ENCODE measurements at places on chromosomes 11 and 22.

DNA sequence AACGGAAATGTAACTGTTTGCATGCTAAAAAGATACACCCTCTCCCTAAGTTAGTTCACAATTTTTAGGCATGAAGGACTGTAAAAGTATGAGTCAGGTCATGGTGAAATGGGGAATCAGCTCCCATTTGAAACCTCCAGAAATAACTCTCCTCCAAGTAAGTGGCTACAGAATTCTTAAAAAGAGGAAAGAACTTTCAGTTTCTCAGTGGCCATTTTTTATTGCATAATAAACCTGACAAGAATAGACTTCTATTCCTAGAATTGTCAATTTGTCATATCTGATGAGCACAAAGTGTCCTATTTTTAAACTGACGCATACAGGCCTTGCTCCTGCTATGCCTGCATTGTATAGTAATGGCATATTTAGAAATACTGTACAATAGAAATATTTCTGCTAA lies 612.2 kb downstream of the CNTN5 start:
- DNase-seq = no peak

- no peak for DNase-seq
These were observed 954 bp upstream of the MN1 start for GRCh38 chr22:27802346-27803073.

GRCh38 chr11:27660171-27660570 lies 40.1 kb downstream of the BDNF start:
- no peak for DNase-seq

DNA sequence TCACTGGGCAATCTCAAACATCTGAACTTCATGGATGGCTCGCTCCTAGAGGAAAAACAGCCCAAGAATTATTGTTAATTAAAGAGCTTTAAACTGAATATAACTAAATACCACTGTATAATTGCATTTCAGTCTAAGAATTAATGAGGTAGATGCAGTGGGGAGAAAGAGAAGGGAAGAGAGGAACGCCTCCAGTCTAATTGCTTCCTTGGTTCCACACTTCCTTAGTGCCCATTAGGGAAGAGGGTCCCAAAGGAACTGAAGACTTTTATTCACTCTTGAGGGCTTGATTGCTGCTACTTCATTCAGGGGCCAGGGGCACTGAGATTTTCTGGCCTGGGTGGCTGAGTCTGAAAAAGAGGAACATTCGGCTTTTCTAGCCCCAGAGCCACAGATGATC lies 11.8 kb upstream of the OR10G7 start:
- DNase-seq = no peak

Data from activated CD4-positive, CD25-positive, alpha-beta regulatory T cell (primary cell).